ENCODE measurements at places on chromosomes 7 and 10. TPM values are rescaled to one million over a fixed set of nuclear protein-coding genes. Genes with fewer than 3 reads are reported as not detected.

- H3K36me3 ChIP-seq = no peaks in the 10 kb centered on the region
- no peaks in the 10 kb centered on the region for H3K4me1 ChIP-seq
- no peak overlapping the region for H3K4me3 ChIP-seq
Measured at GRCh38 chr10:34292194-34292565, 522.9 kb downstream of the PARD3 start.

- H3K36me3 ChIP-seq = no peaks in the 10 kb centered on the region
- no peak overlapping the region for H3K4me3 ChIP-seq
- H3K4me1 ChIP-seq = peaks cover 19% of the 10 kb centered on the region
- no peaks in the 10 kb centered on the region for H3K27me3 ChIP-seq
- no peak for DNase-seq
Measured at GRCh38 chr10:44983066-44983894, 4.7 kb upstream of the DEPP1 start.

- no peak for DNase-seq
- H3K4me1 ChIP-seq = no peaks in the 10 kb centered on the region
- no peak overlapping the region for H3K27ac ChIP-seq
- H3K4me3 ChIP-seq = no peak overlapping the region
Measured at GRCh38 chr7:72032934-72033333, 379.2 kb downstream of the CALN1 start.

GRCh38 chr7:1043552-1044188, 676 bp upstream of the GPR146 start:
- no peaks in the 10 kb centered on the region for H3K36me3 ChIP-seq
- no peaks in the 10 kb centered on the region for H3K27me3 ChIP-seq
- peak; percentile 48 for DNase-seq
- peak overlapping the region; percentile 84 for H3K27ac ChIP-seq

The PDE1C gene
- 1.2 TPM for total RNA-seq

- no peak overlapping the region for H3K4me3 ChIP-seq
- DNase-seq = no peak
- H3K27ac ChIP-seq = no peak overlapping the region
- no peaks in the 10 kb centered on the region for H3K36me3 ChIP-seq
- H3K27me3 ChIP-seq = no peaks in the 10 kb centered on the region
Measured at GRCh38 chr10:85863301-85864172, 503.1 kb downstream of the GRID1 start.

The FAM25G gene
- total RNA-seq = not detected

The TMEM130 gene
- total RNA-seq = 1.5 TPM

DNA sequence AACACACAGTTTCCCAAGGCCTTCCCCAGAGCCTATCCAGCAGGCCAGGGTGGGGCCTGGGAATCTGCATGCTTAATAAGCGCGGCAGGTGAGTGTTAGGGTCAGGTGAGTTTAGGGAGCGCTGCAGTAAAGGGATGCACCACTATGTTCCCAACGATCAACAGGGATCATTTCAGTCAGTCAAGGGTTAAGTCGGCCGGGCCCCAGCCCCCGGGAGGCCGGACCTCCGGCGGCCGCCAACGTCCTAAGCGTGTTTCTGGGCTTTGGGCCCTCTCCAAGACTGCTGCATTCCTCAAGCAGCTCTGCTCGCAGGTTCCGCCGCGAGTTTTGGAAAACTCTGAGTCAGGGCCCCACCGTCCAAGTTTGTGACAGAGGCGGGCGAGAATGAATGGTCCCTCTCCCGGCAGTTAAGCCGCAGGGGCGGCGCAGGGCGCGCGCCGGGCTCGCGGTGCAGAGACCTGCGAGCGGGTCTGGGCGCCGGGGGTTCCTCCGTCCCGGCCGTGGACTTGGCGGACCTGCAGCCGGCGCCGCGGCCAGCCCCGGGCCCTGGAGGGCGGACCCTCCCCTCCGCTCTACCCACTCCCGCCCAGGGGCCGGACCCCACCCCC, 81.6 kb downstream of the ARHGAP22 start:
- H3K36me3 ChIP-seq = no peaks in the 10 kb centered on the region
- no peak for DNase-seq
- no peaks in the 10 kb centered on the region for H3K4me1 ChIP-seq
- no peak overlapping the region for H3K27ac ChIP-seq
- H3K27me3 ChIP-seq = peaks cover 14% of the 10 kb centered on the region

The PIP gene
- not detected for total RNA-seq

DNA sequence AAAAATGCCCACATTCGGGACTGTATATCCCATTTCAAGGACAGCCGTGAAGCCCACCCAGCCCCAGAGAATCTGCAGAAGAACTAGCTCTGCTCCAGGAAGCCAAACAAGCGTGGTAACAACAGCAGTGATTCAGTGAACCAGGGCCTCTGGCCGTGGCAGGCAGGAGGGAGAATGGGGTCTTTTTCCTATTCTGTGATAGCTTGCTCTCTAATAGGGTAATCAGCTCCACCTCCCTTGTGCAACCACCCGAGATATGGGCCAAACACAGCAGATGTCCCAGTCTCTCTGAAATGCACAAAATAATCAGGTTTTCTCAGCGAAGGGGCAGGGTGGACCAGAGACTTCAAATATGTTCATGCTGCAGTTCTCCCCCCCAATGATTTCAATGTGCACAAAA, 35.8 kb downstream of the CHST15 start:
- DNase-seq = no peak
- H3K36me3 ChIP-seq = no peaks in the 10 kb centered on the region
- H3K4me1 ChIP-seq = no peaks in the 10 kb centered on the region
- H3K27ac ChIP-seq = no peak overlapping the region
- no peaks in the 10 kb centered on the region for H3K27me3 ChIP-seq
- no peak overlapping the region for H3K4me3 ChIP-seq

The PLOD3 gene
- 149 TPM for total RNA-seq

DNA sequence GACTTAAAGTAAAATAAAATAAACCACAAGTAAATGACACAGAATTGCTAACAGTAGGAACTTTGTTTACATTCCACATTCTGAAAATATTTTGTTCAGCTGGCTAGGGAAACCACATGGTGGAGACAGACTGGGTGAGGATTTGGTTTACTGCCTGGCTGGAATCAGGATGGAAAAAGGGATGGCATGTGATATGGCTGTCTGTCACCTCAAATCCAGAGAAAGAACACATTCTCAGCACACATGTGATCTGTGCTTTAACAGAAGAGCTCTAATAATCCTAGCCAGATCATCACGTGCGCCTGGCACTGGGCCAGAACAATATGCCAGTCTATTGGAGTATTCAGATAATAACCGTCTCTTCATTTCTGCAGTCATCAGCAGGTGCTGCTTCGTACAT, 90.9 kb upstream of the PIP4K2A start:
- no peaks in the 10 kb centered on the region for H3K27me3 ChIP-seq
- no peaks in the 10 kb centered on the region for H3K4me1 ChIP-seq
- H3K27ac ChIP-seq = no peak overlapping the region
- H3K36me3 ChIP-seq = no peaks in the 10 kb centered on the region
- DNase-seq = no peak

GRCh38 chr10:95553674-95554073, 7.5 kb downstream of the SORBS1 start:
- H3K4me3 ChIP-seq = no peak overlapping the region
- no peak overlapping the region for H3K27ac ChIP-seq

All from colonic mucosa (tissue), 4 donors.